ENCODE measurements at places on chromosomes 11 and 22.

DNA sequence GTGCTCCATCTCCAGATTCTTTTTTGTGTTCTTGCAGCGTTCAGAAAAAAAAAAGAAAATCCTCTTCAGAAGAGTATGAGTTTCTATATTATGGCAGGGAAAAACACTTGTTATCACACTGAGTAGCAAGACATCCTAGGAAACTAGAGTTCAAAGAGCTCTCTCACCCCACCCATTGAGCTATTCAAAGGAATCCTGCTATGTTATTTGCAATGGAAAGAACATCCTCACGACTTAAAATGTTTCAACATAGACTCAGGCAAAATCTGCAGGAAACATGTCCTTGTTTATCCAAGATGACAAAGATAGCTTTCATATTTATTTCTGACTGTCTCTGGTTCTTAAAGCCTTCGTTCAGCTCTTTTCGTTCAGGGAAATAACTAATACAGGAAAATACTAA lies 331.6 kb upstream of the ANO5 start:
- DNase-seq: no peak

DNA sequence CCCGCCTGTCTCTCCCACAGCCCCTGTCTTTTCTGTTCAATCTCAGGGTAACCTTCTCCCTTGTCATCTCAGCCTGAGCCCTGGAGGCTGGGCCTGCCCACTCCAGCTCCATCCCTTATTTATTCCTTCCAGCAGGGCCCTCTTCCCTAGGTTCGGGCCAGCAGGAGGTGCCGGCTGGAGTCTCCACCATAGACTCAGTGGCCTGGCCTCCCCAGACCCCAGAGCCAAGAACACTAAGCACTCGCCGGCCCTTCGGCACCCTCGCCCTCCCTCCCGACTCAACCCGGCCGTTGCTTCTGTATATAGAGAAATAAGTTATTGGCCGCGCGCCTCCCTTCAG lies 1.4 kb upstream of the RAB1B start:
- DNase-seq: no peak

- DNase-seq: no peak
Measured at GRCh38 chr11:97965849-97966646, 1054.7 kb upstream of the CNTN5 start.

DNA sequence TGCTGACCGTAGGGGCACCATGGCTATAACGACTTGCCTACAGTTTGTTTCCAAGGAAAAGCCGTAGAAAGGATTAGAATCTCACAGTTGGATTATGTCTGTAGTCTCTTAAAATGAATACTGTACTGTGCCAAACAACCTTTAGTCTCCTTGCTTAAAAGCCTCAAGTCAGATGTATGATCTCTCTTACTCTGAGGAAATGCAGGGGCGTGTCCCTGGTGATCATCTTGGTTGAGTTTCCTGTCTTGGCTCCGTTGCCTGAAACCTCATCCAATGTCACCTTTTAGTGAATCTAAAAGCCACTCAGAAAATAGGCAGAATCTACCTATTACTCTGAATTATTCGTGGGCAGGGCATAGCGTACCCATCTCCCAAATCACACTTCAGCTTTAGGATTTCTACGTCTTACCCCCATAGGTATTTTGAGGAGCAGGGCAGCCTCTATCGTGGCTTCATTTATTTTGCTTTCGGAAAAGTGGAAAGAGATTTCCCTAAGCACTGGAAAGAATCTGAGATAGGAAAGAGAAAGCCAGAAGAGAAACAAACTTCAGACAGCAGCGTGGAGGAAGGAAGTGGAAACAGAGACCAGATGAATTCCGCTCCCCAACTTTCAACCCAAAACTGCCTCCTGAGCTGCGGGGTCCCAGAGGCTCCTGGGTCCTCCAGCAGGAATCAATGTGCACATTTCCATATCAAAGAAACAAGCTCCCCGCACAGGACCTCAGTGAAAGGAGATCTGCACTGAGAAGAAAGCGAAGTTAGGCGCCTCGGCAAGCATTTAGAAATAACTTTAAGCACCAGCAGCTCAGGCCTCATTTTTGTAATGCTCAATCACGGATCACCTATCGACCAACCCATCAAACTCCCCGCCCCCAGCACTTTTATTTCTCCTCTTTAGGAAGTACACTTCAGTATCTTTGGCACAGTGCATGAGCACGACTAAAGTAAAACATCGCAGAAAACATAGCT lies 245.8 kb downstream of the ETS1 start:
- DNase-seq: no peak

GRCh38 chr11:21401496-21401895 lies 732.1 kb downstream of the NELL1 start:
- DNase-seq: no peak

DNA sequence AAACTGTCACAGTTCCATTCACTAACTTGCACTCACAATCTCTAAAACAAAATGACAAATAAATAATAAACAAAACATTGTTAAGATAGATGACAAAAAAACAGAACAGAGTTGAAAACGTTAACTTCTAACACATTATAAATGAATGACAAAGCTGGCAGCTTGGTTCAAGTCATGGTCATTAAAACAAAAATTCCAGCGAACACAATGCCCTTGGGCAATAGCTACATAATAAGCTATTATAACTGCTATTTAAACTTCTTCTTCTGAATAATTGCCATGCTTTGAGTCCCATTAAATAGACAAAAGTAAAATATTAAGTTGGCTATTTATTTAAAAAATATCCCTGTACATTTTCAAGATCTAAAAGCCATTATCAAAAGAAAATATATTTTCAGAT lies 54.7 kb downstream of the PICALM start:
- no peak for DNase-seq

DNA sequence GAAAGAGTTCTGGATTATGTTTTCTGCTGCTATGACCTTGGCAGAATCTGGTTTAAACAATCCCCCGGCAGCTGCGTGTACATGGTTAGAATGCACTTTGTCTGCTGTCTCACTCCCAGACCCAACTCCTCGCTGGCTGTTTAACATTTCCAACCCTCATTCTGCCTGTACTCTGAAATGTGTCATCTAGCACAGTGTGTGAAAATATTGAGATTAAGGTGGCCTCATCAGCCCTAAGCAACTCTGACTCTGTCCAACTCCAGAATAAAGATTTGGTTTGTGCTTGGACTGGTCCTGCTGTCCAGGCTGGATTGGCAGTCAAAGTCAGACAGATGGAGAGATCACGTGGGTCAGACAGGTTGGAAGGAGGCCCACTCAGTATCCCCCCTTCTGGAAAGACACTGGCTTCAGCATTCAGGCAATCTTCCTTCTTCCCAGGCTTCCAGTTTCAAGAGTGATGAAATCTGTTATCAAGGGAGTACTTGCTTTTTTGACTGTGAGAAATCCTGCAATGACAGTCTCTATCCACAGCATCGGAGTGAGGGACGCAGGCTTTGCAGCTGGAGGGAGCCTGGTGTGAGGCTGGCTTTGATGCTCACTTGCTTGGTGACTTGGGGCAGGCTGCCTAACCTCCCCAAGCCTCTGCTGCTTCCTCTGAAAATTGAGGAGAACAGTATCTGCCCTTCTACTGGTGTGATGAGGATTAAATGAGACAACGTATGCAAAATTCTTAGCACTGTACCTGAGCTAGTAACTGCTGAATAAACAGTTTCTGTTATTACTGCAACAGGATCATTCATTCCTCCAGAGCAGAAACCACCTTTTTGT lies 29.8 kb downstream of the ABTB2 start:
- no peak for DNase-seq

DNA sequence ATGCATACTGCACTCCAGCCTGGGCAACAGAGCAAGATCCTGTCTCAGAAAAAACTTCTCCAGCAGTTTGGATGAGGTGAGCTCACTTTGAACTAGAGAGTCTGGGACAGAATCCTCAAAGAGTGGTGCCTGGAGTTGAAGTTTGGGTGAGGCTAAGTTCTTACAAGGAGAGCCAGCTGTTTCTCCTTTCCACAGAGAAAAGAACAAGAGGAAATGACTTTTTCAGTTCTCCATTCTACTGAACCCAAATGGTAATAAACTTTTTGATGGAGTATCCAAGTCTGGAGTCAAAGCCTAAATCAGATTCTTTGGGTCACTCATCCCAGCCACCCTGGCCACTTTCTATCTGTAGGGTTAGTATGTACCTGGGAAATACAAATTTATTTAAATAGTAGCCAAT lies 102.7 kb downstream of the TRAF6 start:
- no peak for DNase-seq

DNA sequence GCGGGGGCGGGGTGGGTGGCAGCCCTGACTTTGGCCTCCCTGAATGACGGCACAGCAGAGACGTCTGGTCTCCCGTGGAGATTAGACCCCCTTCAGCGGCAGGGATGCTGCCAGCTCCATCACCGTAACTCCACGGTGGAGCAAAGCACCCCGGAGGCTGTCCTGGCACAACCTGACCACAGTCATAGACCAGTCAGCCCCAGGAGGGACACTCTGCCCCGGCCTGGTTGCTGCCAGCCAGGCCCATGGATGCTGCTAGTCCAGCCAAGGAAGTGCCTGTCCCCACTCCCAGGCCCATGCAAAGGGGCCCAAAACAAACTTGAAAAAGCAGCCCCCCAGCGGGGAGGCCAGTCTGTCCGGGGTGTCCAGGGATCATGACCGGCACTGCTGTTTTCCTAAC lies 11.5 kb upstream of the ANO1 start:
- no peak for DNase-seq

GRCh38 chr11:46271875-46272815 lies 5.3 kb upstream of the CREB3L1 start:
- no peak for DNase-seq

GRCh38 chr11:36205536-36205935 lies 83.7 kb downstream of the COMMD9 start:
- no peak for DNase-seq

DNA sequence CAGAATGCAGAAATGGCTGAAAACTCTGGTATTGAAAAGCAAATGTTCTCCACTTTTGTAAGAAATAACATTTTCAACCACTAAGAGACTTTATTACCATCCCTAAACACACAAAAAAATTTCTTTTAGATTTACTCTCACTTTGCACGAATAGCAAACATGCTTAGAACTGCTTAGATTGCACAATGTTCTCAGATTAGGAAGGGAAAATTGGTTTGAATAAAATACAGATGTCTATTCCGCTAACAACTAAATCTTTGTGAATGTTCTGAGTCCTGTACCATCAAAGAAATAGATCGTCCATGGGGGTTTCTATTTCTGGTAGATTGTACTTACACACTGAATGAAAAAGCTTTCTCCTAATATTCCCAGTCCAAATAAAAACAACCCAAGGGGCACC lies 40.1 kb downstream of the BDNF start:
- DNase-seq: no peak

DNA sequence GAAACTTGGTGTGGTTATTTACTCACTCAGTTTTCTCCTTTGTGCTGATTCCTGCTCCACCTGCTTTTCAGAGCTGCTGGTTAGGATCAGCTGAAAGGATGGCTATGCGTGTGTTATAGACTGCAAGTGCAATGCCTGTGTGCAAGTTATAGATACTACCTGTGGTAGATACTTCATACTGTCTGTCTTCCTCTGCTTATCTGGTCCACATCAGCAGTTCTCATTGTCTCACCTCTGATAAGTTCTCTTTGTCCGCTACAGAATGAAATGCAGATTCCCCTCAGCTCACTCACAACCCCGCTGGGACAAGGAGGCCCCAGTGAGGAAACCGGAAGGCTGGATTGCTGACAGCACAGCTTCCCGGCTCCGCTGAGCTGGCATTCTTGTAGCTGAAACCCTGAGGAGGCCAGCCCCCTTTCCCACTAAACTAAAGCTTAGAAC lies 37.5 kb upstream of the LYVE1 start:
- no peak for DNase-seq

- DNase-seq: no peak
Measured at GRCh38 chr11:4039011-4039410, 55.6 kb upstream of the RRM1 start.

DNA sequence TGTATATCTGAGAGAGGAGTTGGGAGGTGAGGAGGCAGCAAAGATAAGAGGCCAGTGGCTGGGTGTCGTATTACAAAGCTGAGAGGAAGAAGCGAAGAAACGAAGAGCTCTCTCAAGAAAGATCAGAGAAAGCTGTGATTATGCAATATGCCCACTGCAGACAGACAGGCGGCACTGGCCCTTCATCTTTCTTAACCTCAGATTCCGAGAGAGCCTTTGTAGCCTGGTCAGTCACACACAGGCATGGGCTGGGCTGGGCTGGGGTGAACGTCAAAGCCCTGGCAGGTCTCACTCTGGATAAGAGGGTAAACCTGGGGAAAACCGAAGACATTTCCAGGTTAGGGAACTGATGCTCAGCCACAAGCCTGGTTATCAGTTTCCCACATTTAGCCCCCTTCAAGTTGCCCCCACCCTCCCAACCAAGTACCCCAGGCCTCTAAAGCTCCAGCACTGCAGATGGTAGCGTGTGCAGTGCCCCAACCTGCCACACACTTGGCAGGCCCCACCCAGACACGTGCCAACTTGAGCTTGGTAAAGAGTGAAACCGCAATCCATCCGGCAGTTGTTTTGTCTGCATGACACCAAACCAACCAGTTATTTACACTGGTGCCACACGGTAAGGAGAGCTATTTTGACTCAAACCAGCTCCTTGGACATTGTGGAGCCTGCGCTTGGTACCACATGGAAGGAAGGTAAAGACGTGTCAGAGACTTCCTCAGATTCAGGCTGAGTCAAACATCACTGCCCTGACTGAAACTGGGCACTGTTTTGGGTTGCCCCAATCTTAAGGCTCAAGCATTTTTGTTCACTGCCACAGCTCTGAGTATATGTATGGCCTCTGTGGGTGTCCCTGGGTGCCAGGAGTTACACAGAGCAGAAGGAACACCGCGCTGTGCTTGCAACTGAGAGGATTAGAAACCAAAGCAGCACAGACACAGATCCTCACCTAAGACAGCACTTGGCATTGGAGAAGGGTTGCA lies 135.9 kb downstream of the FDX1 start:
- no peak for DNase-seq

DNA sequence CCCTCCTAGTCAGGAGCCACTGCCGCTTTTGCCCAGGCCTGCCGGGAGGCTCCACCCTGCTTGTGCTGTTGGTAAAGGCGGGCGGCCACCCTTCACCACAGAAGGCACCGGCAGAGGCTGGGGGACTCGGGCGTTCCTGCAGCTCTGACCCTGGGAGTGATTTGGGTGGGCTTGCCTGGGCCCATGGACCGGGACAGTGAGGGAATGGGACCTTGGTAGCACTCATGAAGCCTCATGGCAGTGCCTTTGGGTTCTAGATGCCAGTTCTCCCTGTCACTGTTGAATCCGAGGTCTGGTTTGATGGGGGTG lies 4.4 kb downstream of the TPCN2 start:
- DNase-seq: no peak

- DNase-seq: no peak
Measured at GRCh38 chr11:3970108-3970507, 114.6 kb downstream of the STIM1 start.

DNA sequence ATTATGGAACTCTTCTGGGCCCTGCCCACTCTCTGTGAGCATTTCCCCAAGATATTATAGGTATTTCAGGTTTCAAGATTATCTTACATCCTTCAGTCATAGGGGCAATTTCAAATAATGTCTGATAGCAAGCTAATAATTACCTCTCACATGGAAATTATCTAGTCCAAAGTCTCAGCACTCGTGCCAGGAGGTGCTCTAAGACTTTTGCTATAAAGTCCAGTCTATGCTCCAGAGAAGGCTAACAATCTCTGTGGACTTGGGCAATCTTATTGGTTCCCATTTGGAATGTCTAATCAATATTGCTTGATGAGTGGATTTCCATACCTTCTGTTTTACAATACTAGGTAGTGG lies 5.4 kb downstream of the TREH start:
- DNase-seq: no peak
